Stimulated activated naive CD8-positive, alpha-beta T cell treated with anti-CD3 and anti-CD28 coated beads, Interleukin-15, Interleukin-2, amounts not matched to agents 100 U/mL and 50 U/mL, for 24 hours (primary cell): ENCODE measurements at places on chromosomes 12 and 14.

DNA sequence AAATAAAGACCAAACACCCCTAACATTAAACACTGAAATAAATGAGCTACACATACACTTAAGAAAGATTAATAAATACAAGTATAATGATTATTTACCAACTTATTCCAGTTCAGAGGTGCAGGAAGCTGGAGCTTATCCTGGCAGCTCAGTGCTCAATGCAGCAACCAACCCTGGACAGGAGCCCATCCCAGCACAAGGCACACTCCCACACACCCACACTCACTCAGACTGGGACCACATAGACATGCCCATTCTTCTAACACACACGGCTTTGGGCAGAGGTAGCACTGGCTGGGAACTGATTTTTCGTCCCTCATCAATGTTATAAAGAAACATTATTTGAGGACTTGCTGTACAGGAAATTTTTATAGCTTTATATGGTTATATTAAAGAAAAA lies 797.4 kb downstream of the RPS29 start:
- DNase-seq = no peak

- no peak for DNase-seq
These were observed 208.5 kb upstream of the DIO2 start for GRCh38 chr14:80419769-80420168.

DNA sequence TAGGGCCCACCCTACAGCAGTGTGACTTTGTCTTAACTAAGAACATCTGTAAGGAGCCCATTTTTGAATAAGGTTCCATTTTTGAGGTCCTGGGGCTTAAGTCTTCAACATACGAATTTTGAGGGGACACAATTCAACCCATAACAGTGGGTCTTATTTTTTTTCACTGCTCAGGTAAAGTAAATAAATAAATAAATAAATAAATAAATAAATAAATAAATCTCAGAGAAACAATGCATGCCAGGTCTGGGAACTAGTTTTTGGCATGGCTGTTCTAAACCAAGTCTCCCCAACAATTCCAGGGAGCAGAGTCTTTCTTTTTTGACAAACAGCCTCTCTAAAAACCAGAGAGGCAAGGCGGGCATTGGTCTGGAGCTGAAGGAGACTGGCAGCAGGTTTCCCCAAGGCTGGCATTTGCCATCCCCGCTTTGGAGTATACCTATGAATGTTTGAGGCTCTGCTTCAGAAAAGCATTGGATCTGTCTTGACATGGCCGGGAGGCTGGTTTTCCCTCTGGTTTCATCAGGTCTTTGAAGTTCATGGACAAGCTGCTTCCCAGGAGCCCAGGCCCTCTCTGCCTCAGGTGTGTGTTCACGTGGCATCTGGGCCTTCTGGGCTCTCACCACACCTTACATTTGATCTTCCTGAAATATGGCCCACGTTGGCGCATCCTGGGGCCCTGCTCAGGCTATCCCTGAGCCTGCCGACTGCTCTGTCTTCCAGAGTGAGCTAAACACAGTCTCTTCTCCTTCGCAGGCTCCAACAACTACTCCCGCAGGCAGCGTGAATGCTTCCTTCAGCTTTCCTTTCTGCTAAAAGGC lies 545.2 kb downstream of the BCL11B start:
- no peak for DNase-seq

DNA sequence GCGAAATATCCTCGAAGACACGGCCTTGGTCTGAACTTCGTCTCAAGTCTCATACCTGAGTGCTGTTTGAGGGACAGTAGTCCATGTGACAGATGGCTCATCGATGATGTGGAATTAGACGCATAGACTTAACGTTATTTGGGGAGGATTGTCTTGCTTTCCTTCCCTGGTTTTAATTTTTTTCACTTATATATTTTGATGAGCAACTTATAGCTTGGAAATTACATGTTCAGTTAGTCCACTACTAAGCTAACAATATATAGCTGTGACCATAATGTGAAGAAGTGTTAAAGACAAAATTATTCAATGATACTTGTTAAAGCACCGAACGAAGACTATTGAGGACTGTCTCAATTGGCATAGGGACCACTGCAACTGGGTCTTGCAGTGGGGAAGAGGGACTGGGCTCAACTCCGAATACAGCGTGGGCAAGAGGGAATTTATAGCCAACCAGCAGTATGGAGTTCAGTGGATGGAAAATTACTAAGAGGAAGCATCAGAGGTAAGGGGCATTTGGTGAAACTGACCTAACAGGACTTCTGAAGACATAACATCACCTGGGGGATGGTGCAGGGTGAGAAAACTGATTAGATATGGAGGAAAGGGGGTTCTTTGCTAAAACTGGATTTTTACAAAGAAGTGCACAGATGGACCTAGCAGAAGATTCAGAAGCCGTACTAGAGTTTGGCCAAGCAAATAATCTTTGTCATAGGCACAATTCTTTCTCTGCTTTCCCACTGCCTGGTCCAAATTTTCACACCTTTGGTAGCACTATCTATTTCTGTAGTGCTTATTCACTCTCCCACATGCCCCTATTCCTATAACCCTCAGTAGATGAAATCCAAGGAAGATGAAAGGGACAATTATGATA lies 910 bp upstream of the TM7SF3 start:
- no peak for DNase-seq

DNA sequence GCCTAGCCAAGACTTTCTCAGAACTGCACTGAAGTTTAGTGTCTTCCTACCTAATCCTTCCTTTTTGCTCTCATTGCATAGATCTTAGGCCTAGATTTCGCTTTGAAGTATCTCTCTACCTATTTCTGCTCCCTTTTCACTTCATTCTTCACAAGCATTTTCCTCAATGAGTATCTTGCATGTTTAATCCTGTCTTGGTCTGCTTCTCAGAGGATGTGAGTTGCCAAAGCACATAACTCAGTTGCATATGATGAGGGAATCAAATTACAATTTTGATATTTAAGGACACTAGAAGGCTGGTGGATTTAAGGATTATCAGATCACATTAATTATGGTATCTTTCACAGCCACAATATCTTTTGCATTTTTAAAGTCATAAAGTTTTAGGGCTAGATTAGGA lies 195.5 kb upstream of the DAAM1 start:
- DNase-seq = no peak
